ENCODE measurements at places on chromosomes 2 and 18. TPM values are rescaled to one million over a fixed set of nuclear protein-coding genes. Genes with fewer than 3 reads are reported as not detected.

DNA sequence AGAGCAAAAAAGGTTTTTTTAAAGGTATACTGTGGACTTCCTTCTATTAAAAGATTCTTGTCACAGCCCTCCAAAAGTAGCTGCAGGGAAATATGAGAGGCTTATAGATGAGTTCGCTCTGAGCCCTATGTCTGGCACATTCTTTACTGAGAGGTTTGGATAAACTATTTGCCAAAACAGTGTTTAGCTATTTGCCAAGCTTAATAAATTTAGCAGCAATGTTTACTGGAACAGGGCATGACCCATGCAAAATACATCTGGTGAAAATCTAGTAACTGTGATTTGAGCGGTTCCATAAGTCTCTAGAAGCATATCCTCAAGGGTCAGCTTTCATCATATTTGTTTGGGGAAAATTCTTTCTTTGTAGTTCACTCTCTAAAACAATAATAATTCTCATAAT is 1696.7 kb upstream of the PIK3C3 start:
- H3K36me3 ChIP-seq = no peaks in the 10 kb centered on the region
- H3K27me3 ChIP-seq = no peaks in the 10 kb centered on the region
- H3K27ac ChIP-seq = no peak overlapping the region
- no peak overlapping the region for H3K4me3 ChIP-seq
- no peak for DNase-seq
- no peaks in the 10 kb centered on the region for H3K4me1 ChIP-seq

- no peaks in the 10 kb centered on the region for H3K27me3 ChIP-seq
- DNase-seq = no peak
These were observed 1.6 kb upstream of the CXXC1 start for GRCh38 chr18:50289108-50289443.

DNA sequence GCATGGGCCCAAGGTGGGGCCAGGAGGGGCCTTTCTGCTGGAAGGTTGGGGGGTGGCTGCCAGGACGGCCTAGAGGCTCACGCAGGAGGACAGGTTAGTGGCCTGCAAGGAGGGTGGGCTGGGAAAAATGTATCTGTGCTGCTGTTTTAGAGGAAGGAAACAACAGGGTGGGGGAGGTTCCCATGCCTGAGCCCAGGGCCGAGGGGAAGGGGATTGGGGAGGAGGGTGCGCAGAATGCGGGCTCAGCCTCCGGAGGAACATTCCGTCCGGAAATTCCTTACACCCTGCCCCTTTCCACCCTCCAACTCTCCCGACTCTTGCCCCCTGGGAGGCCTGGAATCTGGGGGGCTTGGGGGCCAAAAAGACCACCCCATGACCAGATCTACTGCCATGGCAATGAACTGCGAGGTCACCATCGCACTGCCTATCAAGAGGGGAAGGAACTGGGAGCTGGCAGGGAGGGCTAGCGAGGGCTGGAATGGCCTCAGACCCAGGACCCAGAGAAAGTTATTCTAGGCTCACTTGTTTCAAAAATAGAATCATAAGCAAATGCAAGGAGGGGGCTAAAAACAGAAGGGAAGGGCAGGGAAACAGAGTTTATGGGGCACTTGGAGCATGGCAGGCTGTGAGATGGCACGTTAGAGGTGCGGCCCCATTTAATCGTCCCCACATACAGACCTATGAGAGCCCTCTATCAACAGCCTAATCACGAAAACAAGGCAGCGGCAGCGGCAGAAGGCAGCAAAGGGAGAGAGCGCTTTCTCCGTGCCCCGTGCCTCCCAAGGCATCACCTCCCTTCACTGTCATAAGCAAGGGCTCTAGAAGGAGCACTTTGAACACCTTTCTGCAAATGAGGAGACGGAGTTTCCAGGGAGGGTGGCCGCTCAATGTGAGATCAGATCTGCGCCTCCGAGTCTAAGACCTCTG is 90.4 kb downstream of the TNS1 start:
- H3K36me3 ChIP-seq = no peaks in the 10 kb centered on the region
- H3K27ac ChIP-seq = peak overlapping the region; percentile 76
- no peaks in the 10 kb centered on the region for H3K27me3 ChIP-seq
- H3K4me3 ChIP-seq = no peak overlapping the region
- H3K4me1 ChIP-seq = peaks cover 68% of the 10 kb centered on the region
- DNase-seq = peak; percentile 54

GRCh38 chr18:54883816-54884604 is 55.7 kb downstream of the RAB27B start:
- H3K27ac ChIP-seq = no peak overlapping the region
- H3K4me1 ChIP-seq = no peaks in the 10 kb centered on the region
- H3K36me3 ChIP-seq = no peaks in the 10 kb centered on the region
- H3K4me3 ChIP-seq = no peak overlapping the region

GRCh38 chr2:177229442-177230242 is 17.0 kb downstream of the HNRNPA3 start:
- no peak overlapping the region for H3K27ac ChIP-seq
- H3K4me1 ChIP-seq = no peaks in the 10 kb centered on the region
- no peak for DNase-seq
- H3K27me3 ChIP-seq = no peaks in the 10 kb centered on the region

DNA sequence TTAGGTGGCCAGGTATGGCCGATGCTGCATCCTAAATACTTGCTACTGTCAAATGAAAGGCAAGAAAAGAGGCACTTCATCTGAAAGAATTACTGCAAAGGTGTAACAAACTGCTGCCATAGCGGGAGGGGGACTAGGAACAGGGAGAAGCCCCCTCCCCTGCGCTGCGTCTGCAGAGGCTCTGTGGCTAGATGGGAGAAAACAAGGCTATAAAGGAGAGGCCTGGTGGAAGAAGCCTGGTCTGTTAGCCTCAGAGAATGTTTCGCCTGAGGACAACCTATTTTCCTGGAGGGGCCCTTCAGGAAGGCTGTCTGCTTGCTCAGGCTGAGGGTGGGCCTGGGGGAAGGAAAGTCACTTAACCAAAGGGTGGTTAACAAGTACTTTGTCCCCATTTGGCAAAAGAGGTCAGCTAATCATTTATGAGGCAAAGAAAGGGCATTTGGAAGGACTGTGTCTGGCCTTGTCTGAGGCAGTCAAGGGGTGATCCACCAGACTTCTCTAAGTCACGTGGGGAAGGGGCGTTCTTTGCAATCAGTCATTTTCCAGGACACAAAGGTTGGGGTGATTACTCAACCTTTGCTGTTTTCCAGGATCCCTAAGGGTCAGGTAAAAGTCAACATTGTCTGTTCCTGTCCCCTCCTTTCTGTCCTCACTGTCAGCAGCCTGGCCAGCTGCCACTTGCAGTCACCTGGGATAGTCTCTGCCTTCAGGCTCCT is 103.0 kb upstream of the TMEM200C start:
- H3K4me3 ChIP-seq = no peak overlapping the region
- no peak overlapping the region for H3K27ac ChIP-seq
- no peaks in the 10 kb centered on the region for H3K27me3 ChIP-seq

DNA sequence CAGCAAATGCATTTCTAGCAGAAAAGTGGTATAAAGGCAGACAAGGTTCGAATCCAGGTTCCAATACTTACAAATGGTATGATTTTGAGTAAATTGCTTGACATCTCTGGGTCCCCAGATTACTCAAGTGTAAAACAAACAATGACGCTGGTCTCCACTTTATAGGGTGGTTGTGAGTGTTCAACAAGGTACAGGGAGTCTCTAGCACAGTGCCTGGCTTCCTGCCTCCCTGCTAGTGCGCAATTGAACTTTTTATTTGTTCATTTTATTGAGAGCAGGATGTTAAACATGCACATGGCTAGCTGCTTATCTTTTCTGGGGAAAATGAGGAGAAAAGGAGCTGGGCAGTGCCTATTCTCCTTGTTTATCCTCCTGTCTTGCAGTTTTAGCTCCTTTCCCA is 74.9 kb upstream of the MYL1 start:
- no peak for DNase-seq
- H3K36me3 ChIP-seq = no peaks in the 10 kb centered on the region
- H3K4me3 ChIP-seq = no peak overlapping the region
- H3K4me1 ChIP-seq = no peaks in the 10 kb centered on the region
- no peaks in the 10 kb centered on the region for H3K27me3 ChIP-seq
- H3K27ac ChIP-seq = no peak overlapping the region

DNA sequence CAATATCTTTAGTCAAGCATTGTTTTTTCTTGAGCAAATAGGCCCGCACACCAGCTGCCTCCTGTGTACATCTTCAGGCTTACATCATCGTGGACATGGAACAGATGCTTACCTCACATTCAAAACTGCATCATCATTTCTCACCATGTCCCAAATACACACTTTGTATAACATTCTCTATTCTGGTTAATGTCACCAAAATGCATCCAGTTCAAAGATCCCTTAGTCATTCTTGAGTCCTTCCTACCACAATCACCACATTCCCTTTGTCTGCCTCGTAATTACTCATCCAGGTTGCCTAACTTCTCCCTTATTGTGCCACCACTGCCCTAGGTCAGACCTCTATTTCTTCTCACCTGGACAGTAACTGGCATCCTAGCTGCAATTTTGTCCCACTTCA is 373.7 kb upstream of the GALNT5 start:
- H3K36me3 ChIP-seq = no peaks in the 10 kb centered on the region
- H3K27me3 ChIP-seq = no peaks in the 10 kb centered on the region
- no peak for DNase-seq
- H3K27ac ChIP-seq = no peak overlapping the region

GRCh38 chr2:173134703-173135102 is 59.1 kb downstream of the MAP3K20 start:
- H3K27ac ChIP-seq = no peak overlapping the region
- H3K4me3 ChIP-seq = no peak overlapping the region
- H3K4me1 ChIP-seq = peaks cover 3% of the 10 kb centered on the region
- no peak for DNase-seq
- H3K27me3 ChIP-seq = no peaks in the 10 kb centered on the region

GRCh38 chr2:104849101-104849500 is 4.8 kb upstream of the POU3F3 start:
- no peaks in the 10 kb centered on the region for H3K36me3 ChIP-seq
- no peaks in the 10 kb centered on the region for H3K27me3 ChIP-seq
- no peak overlapping the region for H3K27ac ChIP-seq
- no peak for DNase-seq
- peaks cover 7% of the 10 kb centered on the region for H3K4me1 ChIP-seq

- no peaks in the 10 kb centered on the region for H3K36me3 ChIP-seq
- no peak overlapping the region for H3K4me3 ChIP-seq
- no peak for DNase-seq
- no peaks in the 10 kb centered on the region for H3K4me1 ChIP-seq
- H3K27ac ChIP-seq = no peak overlapping the region
- no peaks in the 10 kb centered on the region for H3K27me3 ChIP-seq
These were observed 610.0 kb downstream of the KCNJ3 start for GRCh38 chr2:155308367-155309009.

DNA sequence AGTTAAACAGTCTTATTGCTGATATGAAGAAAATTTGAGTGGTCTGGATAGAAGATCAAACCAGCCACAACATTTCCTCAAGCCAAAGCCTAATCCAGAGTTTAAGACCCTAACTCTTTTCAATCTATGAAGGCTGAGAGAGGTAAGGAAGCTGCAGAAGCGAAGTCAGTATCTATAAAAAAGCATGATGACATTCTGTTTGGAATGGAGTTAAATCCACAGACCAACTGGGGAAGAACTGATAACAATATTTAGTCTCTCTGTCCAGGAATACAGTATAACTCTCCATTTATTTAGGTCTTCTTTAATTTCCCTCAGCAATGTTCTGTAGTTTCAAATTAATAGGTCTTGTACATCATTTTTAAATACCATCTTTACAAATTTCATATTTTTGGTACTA is 16.0 kb downstream of the PIGN start:
- H3K27me3 ChIP-seq = no peaks in the 10 kb centered on the region
- no peak for DNase-seq
- H3K4me1 ChIP-seq = no peaks in the 10 kb centered on the region
- no peak overlapping the region for H3K4me3 ChIP-seq
- no peak overlapping the region for H3K27ac ChIP-seq

- no peaks in the 10 kb centered on the region for H3K36me3 ChIP-seq
- H3K27me3 ChIP-seq = no peaks in the 10 kb centered on the region
- H3K27ac ChIP-seq = no peak overlapping the region
These were observed 122.9 kb upstream of the KLF7 start for GRCh38 chr2:207288628-207289027.

DNA sequence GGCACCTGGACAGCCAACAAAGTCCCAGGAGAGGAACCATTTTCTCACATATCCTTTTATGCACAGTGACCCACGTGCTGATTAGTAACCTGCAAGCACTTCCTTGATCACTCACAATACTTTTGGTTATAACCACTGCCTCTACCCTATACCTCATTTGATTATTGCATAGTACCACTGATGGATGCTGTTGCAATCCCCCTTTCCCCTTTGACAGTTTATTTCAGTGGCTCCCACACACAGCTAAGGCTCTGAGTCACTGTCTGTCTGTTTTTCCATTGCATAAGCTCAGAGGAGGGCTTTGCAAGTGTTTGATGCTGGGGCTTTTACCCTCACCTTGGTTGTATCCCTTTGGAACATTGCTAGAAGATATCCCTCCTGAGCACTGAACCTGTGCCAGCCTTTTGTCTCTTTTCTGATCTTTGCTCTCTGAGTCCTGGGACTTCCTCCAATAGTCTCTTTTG is 101.7 kb upstream of the RBBP8 start:
- no peak for DNase-seq
- no peak overlapping the region for H3K4me3 ChIP-seq
- H3K36me3 ChIP-seq = no peaks in the 10 kb centered on the region
- H3K27me3 ChIP-seq = no peaks in the 10 kb centered on the region
- no peak overlapping the region for H3K27ac ChIP-seq
- no peaks in the 10 kb centered on the region for H3K4me1 ChIP-seq

DNA sequence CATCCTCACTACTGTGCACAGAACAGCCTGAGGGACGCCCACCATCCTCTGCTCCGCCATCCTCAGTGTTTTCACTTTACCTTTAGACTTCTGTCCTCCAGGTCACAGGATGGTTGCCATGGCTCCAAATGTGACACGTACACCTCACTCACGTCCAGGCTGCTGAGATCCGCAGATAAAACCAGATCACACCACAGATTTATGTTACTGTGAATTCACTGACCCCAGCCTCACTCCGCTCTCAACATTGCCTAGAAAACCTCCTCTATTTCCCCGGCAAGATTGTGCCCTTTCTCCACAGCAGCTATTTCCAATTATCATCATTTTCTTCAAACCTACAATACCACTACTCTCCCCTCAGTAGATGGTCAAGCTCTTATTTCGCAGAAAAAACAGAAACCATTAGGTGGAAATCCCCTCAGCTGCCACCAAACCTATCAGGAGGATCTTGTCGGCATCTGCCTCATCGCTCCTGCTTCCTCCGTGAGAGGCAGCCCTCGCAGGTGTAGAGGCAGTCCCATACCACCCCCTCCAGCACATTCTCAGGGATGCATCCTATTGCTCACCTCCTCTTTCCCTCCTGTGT is 49.8 kb upstream of the SLC1A4 start:
- H3K4me3 ChIP-seq = no peak overlapping the region
- no peaks in the 10 kb centered on the region for H3K36me3 ChIP-seq
- DNase-seq = no peak
- H3K4me1 ChIP-seq = peaks cover 2% of the 10 kb centered on the region
- no peak overlapping the region for H3K27ac ChIP-seq
- H3K27me3 ChIP-seq = no peaks in the 10 kb centered on the region

The MSTN gene
- total RNA-seq = 0.34 TPM

The EPB41L3 gene
- total RNA-seq = 18.9 TPM

The PIEZO2 gene
- 2.4 TPM for total RNA-seq

The COL6A3 gene
- total RNA-seq = 378 TPM

The ASB18 gene
- total RNA-seq = not detected

The ZSWIM2 gene
- total RNA-seq = not detected

The ANKRD12 gene
- 79.7 TPM for total RNA-seq

The ADCYAP1 gene
- total RNA-seq = 0.22 TPM

The PROM2 gene
- total RNA-seq = 3.8 TPM

Measured in ovary (tissue), 10 donors.